ENCODE measurements at places on chromosomes 5 and 9. TPM values are rescaled to one million over a fixed set of nuclear protein-coding genes. Genes with fewer than 3 reads are reported as not detected.

DNA sequence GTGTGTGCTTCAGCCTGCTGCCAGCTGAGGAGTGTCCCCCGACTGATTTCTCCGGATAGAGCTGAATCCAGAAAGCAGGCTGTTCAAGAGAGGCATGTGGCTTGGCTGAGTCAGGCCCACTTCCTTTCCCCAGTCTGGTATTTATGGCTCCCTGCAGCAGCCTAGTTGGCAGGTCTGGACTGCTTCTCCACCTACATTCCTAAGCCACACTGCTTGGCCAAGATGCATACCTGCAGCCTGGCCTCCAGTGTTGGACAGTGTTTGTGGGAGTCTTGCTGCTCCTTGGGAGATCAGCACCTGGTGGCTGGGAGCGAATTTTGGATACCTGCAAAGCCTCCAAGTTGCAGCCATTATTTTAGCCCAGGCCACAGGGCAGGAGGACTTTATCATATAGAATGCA is 670.8 kb downstream of the ACTL7B start:
- no peak for DNase-seq

GRCh38 chr9:127680846-127681245 is 25.9 kb upstream of the CFAP157 start:
- DNase-seq: no peak

- DNase-seq: no peak
Observed at GRCh38 chr5:169703813-169704212, 66.7 kb downstream of the DOCK2 start.

DNA sequence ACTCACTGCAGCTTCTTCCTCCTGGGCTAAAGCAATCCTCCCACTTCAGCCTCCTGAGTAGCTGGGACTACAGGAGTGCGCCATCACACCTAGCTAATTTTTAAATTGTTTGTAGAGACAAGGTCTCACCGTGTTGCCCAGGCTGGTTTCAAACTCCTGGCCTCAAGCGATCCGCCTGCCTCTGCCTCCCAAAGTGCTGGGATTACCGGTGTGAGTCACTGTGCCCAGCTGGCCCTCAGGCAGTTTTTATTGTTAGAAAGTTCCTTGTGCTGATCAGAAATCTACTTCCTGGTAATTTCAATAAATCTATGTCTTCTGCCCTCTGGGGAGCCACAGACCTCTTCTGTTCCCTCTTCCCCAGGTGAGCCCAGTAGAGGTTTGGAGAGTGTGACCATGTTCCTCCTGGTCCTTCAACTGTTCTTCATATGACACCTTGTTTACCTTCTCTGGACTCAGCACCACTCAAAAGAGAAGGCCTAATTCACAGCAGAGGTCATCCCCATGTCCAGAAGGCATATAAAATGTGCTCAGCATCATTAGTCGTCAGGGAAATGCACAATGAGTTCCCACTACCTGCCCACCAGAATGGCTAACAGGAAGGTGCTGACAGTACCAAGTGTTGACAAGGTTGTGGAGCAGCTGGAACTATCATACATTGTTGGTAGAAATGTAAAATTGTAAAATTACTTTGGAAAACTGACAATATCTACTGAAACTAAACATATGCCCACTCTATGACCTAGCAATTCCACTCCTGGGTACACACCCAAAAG is 10.4 kb downstream of the TMOD1 start:
- DNase-seq: no peak

DNA sequence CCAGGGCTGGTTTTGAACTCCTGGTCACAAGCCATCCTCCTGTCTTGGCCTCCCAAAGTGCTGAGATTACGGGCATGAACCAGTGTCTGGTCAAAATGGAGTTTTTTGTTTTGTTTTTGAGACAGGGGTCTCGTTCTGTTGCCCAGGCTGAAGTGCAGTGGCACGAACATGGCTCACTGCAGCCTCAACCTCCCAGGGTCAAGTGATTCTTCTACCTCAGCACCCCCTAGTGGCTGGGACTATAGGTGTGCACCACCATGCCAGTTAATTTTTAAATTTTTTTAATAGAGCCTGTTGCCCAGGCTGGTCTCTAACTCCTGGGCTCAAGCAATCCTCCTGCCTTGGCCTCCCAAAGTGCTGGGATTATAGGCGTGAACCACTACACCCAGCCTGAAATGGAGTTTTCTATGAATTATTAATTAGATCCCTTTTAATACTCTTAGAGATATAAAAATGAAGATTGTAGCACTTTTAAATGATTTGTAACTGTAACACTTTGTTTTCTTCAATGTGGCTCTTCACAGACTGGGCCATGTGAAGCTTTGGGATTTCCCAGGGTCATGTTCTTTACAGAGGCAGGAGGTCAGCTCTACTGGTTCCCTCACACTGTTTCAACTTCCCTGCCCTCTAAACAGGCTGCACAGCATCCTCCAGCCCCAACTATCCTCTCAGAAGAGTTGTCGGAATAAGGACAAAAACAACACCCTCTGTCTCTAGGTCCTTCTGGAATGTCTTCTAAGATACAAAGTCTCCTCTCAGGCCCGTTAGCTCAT is 32.7 kb upstream of the SPARC start:
- DNase-seq: peak; percentile 34

DNA sequence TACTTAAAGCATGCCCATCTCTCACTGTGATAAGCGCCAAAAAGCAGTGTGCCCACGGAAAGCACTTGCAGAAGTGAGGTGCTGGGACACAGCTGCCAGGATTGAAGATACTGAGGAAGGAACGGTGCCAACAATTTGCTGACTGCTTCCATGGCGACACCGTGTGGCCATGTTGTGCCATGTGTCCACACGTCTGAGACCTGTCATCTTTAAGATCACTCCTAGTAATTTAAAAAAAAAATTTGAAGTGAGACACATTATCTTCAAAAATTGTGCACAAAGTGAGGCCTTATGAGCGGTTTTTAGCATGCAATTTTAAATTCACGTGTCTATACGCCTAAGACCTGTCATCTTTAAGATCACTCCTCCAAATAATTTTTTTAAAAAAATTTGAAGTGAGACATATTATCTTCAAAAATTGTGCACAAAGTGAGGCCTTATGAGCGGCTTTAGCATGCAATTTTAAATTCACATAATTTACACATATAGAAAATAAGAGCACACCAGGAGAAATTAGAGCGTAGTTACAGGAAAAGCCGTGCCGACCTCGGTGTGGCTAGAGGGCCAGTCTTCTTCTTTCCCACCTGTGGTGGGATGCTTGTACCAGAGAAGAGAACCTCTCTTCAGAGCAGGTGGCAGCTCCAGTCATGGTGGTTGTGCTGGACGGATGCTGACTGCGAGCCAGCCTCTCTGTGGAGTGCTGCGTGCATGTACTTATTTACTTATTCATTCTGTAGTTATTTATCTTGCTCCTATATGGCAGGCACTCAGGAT is 21.4 kb upstream of the FLT4 start:
- peak; percentile 77 for DNase-seq

- DNase-seq: no peak
Observed at GRCh38 chr9:98600631-98601030, 108.1 kb downstream of the GABBR2 start.

- DNase-seq: peak; percentile 75
Observed at GRCh38 chr5:141412854-141413539, at the start of gene PCDHGA10. Gene PCDHGA10, plus strand, starts transcription at chr5:141412987. Its CDS starts 189 bp downstream, at chr5:141413176.

GRCh38 chr5:130316971-130317680 is 412.9 kb downstream of the CHSY3 start:
- DNase-seq: no peak

- DNase-seq: no peak
Observed at GRCh38 chr5:87640902-87641301, 228.2 kb upstream of the CCNH start.

- no peak for DNase-seq
Observed at GRCh38 chr9:130543859-130544258, 35.5 kb upstream of the FUBP3 start.

DNA sequence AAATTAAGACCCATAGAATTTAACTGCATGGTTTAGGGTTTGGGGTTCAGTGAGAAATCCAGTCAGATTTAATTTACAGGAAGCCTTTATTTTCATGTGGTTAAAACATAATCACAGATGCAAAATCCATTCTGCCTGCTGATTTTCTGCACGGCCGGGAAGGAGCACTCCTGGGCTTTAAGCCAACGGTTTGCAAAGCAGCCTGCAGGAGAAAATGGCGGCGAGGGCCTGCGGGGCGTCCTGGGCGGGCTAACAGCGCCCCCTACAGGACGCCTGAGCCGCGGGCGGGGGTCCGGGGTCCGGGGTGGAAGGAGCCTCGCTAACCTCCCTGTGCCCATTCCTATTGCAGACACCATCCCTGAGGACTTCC is 47.6 kb downstream of the THBS4 start:
- DNase-seq: peak; percentile 60

DNA sequence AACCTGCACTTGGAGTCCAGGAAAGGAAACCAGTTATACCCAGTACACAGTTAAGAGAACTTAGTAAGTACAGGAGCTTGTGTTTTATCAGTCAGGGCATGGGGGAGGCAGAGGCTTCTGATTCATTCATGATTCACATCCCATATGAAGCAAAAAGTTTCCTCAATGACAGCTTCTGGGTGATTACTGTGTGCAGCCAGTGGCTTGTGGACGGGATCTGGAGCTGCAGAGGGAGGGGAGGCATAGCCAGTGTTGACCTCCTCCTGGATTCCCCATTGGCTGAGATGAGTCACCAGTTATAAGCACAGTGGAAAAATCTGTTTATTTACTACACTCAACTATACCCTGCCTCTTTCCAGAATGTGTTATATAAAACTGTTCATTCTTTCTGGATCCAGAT is 17.7 kb downstream of the IL31RA start:
- DNase-seq: peak; percentile 73

DNA sequence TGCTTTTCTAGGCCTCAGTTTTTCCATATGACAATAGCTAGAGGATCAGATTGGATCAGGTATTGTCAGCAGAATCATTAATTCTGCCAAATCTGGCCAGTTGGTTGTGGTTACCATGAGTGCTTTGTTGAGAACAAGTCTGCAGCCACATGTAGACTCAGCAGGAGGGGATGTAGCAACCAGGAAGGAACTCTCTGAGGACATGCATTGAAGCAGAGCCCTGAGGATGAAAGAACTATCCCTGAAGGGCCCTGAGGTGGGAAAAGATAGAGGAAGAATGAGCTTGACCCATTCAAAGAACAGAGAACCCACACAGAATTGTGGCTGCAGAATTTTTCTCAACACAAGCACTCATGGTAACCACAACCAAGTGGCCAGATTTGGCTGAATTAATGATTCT is 60.1 kb upstream of the AFAP1L1 start:
- DNase-seq: no peak

DNA sequence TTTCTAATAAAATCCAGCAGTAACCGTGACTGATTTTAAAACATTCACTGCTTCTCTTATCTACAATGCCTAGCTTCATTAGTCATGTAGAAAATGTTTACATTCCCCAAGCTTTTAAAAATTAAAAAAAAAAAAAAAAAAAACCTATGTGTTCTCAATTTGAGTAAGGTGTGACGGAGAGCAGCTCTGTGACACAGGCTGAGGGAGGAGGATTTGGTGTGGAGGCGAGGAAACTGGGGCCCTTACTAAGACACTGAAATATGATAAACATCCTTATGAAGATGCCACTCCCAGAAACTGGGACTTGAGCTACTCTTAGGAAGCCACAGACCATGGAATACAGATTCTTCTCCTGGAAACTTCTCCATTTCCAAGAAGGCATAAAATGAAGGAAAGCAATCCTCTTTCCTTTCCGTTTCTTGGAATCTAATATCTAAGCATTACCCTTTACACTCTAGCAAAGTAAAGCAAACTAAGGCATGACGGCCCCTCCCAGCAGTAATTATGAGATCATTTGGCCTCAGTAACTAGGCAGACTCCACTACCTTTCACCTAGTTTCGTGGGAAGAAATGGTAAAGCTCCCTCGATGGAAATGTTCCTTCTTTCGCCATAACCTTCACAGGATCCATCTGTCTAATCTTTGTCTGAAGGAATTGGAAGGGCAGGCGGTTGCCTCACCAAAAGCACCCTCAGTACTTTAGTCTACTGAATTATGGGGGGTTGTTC is 23.5 kb downstream of the GRAMD2B start:
- peak; percentile 82 for DNase-seq

- no peak for DNase-seq
Observed at GRCh38 chr9:6440405-6440804, 27.4 kb downstream of the UHRF2 start.

GRCh38 chr9:77896938-77897667 is 134.5 kb downstream of the GNAQ start:
- DNase-seq: no peak

DNA sequence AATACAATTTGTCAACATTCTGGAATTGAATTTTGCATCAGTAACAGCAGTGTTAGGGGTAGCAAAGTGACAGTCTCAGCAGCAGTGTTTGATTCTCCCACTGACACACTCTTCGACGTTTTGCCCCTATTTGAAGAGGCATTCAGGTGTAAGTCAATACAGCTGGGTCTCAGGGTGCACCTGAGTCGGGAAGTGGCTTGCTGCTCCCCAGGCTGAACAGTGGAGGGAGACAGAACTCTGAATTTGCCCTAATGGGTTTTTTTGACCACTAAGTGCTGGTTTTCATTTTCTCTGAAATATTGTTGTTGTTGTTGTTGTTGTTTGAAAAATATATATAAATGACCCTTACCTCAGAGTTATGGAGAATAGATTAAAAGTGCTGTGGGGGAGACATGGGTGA is 223.2 kb downstream of the TLR4 start:
- DNase-seq: no peak

GRCh38 chr5:13632676-13633075 is 311.8 kb downstream of the DNAH5 start:
- no peak for DNase-seq

DNA sequence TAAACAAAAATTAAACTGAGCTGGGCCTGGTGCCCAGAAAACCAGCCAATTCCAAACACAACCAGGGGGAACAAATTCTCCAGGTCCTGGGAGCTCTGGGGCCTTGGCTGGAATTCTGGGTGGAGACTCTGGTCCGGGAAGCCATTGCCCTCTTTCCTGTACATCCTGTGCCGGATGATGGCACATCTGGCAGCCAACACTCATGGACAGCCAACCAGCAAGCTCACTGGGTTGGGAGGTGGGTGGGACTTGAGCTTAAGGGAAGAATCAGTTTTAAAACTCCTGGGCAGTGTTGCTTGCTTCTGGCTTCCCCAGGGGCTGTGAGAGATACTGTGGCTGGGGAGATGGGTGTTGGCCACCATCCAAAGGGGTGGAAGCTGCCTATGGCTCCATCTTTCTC is 56.1 kb downstream of the PCDH1 start:
- no peak for DNase-seq

GRCh38 chr5:150368526-150368925 is 11.0 kb downstream of the TCOF1 start:
- no peak for DNase-seq

GRCh38 chr5:132607095-132607494 is 50.3 kb downstream of the RAD50 start:
- no peak for DNase-seq

GRCh38 chr5:136090319-136090718 is 42.3 kb upstream of the SMAD5 start:
- DNase-seq: no peak

The RGS14 gene
- total RNA-seq: 52.5 TPM

The SMC5 gene
- total RNA-seq: 30.9 TPM

The ADCY2 gene
- not detected for total RNA-seq

The PCDHB2 gene
- not detected for total RNA-seq

The SLC6A3 gene
- not detected for total RNA-seq

The ARHGEF28 gene
- not detected for total RNA-seq

The IFNB1 gene
- 0.87 TPM for total RNA-seq

The TBCA gene
- total RNA-seq: 196 TPM

The TEX48 gene
- total RNA-seq: not detected
